ENCODE measurements at places on chromosomes 4 and X.

GRCh38 chr4:81607950-81608349 is 136.2 kb upstream of the RASGEF1B start:
- DNase-seq, result no peak

DNA sequence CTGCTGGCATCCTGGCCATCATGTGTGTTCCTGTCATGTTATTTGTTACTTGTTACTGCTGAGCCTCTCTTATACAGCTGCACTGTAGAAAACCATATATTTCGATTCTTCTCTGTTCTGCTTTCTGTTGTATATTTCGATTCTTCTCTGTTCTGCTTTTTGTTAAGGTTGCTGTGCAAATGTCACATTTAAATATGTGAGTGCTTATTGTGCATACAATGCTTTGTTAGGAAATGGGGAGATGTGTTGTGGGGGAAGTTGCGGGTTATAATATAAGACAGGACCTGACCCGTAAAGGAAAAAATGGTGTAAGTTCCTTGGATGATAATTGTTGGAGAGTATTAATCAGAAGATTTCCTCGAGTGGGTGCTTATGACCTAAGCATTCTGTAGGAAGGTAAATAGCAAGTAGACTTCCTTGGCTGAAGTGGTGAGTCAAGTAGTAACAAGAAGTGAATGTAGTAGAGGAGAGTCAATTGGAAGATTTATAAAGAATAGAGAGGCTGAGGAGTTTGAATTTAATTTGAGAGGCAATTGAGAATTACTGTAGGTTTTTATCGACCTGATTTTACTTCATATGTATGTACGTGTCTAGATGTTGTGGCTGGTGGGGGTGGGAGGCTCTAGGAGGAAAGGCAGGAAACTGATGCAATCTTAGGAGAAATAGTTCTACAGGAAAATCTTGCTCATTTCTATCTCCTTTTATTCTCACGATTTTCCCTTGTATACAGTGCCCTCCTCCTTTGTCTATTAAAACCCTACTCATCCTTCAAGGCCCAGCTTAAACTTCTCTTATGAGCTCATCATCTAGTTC is 8.5 kb downstream of the OGT start:
- no peak for DNase-seq

- peak; percentile 31 for DNase-seq
These were observed 83.9 kb downstream of the SNCA start for GRCh38 chr4:89752932-89753598.

GRCh38 chrX:96721354-96721753 is 36.7 kb downstream of the DIAPH2 start:
- DNase-seq, result no peak

DNA sequence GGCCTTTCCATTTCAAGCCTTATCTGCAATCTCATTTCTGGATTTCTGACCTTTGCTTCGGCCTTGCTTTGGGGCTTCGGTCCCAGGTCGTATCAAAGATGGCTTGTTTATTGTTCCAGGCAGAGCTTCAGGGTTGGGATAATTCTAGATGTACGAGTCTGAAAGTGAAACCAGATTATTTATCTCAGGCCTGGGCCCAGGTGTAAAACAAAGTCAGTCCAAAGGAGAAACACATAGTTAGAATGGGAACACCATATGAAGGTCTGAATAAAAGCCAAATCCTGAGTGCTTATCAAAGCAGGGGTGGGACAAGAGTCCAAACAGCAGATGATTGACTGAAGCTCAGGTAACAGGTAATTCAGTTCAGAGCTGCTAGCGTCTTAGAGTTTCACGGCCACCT is 17.1 kb downstream of the PRIMPOL start:
- DNase-seq, result no peak

- no peak for DNase-seq
These were observed 224.0 kb downstream of the TRIML1 start for GRCh38 chr4:188363196-188363595.

GRCh38 chrX:105114554-105115130 is 105.9 kb downstream of the TEX13A start:
- no peak for DNase-seq

DNA sequence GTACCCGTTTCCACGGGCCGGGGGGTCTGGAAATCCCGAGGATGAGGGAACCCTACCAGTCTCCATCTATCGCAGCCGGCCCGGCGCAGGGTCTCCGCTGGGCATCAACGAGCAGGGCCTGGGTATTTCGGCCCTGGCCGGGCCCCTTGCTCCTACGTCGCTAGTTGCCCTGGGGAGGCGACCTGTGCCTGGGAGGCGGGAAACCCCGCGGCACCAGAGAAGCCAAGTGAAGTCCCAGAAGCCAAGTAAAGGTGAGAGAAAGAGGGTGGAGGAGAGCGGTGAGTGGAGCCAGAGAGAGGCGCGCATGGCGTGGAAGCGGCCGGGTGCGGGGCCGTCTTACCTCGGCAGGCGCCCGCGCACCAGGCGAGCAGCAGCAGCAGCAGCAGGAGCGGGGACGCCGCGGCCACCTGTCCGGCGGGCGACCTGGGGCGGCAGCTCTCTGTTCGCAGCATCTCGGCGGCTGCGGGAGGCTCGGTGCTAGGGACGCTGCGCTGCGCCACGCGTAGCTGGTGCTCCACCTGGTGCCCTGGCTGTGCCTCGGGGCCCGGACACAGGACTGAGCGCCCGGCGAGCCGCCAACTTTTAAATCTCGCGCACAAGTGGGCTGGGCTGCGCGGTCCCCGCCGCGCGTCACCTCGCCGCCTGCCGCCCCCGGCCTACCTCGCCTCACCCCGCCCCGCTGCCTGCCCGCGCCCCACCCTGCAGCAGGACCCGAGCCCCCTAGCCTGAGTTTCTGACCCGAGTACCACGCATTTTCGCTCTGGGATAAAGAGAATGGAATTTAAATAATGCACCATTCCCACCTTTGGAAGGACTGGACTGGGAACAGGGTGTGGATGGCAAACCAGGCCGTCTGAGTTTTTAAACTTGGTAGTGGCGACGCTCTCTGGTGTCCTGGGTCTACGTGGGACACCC is at the start of gene NMU:
TSS of gene NMU (minus strand) at position 558 of the 915 bp plus-strand sequence. CDS start at position 452, 106 bp downstream.
- no peak for DNase-seq
